ELF-1 (cell line): ENCODE measurements at places on chromosomes 16 and 17.

- DNase-seq = no peak
These were observed at the start of gene ABCC11 for GRCh38 chr16:48247311-48247710. ABCC11 (minus strand) TSS chr16:48247539; CDS start chr16:48231921, 15,618 bp downstream.

DNA sequence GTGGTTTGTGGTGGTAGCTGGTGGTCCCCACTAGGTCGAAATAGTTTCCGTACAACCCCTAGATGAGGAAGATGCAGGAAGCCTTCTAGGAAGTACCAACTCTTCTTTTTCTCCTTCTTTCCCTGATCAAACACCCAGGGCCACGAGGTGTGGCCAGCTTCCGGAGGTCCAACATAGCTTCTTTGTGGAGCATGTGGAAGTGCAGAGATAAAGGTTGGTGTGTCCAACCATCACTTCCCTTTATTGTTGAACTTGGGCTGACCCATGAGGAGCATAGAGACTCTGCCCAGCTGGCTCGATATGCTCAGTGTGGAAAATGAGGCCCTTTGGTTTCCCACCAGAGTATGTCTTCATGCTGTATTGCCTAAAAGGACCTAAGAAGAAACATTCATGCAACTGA lies 6.3 kb upstream of the RGS9 start:
- DNase-seq = no peak

GRCh38 chr16:80002261-80002660 lies 401.7 kb upstream of the MAF start:
- no peak for DNase-seq

DNA sequence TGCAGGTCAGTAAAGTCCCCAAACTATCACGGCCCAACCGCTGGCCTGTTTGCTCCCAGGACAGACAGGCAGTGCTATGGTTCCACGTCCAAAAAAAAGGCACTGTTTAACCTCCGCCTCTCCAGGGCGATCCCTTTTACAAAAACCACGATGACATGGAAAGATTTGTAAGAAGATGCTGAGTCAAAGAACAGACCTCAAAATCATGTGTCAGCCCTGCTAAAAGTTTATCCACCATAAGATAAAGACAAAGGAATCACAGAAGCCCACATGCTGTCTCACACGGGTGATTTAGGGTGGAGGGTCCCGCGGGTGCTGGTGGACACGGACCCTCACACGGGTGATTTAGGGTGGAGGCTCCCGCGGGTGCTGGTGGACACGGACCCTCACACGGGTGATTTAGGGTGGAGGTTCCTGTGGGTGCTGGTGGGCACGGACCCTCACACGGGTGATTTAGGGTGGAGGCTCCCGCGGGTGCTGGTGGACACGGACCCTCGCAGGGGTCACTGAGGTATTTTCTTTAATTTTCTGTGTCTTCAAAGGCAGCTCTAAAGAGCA lies 117.2 kb upstream of the METRNL start:
- no peak for DNase-seq

- peak; percentile 22 for DNase-seq
These were observed 133.1 kb downstream of the SNX11 start for GRCh38 chr17:48240562-48241130.

- no peak for DNase-seq
These were observed 16.4 kb downstream of the MAP2K3 start for GRCh38 chr17:21300601-21301571.

DNA sequence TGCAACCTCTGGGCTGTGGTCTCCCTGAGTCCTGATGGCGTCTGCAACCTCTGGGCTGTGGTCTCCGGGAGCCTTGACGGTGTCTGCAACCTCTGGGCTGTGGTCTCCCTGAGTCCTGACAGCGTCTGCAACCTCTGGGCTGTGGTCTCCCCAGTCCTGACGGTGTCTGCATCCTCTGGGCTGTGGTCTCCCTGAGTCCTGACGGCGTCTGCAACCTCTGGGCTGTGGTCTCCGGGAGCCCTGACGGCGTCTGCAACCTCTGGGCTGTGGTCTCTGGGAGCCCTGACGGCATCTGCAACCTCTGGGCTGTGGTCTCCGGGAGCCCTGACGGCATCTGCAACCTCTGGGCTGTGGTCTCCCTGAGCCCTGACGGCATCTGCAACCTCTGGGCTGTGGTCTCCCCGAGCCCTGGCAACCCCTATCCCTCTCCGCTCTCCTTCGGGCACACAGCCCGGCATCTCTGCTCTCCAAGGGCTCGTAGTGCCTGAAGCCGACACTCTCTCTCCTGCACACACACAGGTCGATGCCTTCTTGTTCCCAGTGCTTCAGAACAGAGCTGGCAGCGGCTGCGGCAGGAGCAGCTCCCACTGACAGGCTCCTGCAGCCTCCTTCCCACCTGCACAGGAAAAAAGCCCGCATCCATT lies 45.6 kb downstream of the METRNL start:
- DNase-seq = no peak

- DNase-seq = no peak
These were observed 21.5 kb downstream of the C16orf82 start for GRCh38 chr16:27088216-27088615.
